ENCODE measurements at places on chromosomes 1 and 21.

DNA sequence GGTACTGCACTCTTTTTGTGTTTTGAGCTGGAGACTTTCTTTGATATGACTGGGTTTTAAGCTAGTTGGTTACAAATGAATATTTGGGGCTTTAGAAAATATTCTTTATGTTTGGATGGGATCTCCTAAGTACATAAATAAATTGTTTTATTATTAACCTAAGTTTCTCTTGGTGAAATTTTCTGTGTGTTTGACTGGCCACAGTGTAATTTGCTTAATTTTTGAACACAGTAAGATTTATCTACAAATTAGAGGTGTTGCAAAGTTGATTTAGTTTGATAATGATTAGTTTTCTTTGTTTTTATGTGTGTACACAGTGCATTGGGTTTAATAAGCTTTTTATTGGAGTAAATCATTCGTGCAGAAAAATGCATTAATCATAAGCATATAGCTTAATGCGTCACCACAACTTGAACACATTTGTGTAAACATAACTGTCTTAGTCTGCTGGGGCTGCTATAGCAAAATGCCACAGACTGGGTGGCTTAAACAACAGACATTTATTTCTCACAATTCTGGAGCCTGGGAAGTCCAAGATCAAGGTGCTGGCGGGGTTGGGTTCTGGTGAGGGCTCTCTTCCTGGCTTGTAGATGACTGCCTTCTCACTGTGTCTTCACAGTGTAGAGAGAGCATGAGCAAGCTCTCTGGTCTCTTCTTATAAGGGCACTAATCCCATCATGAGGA, 17.4 kb upstream of the SLC6A9 start:
- no peak for DNase-seq

DNA sequence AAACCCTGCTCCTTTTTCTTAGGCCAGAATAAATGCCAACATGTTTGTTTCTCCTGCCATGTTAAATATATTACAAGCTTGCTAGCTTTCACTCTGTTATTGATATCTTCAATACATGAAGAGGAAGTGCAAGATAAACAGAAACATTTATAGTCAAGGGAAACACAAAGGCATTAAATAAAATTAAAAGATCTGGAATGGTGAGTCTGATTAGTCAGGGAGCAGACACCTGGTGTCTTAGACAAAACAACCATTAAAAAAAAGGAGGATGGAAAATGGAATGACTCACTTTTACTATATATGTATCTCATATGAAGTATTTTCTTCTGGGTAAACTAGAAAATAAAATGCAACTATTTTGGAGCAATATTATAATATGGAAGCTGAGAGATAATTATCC, 123.3 kb downstream of the SMYD3 start:
- no peak for DNase-seq

- no peak for DNase-seq
Measured at GRCh38 chr21:31502537-31503143, 156.9 kb upstream of the SOD1 start.

- no peak for DNase-seq
Measured at GRCh38 chr21:35399002-35399530, 350.0 kb upstream of the RUNX1 start.

DNA sequence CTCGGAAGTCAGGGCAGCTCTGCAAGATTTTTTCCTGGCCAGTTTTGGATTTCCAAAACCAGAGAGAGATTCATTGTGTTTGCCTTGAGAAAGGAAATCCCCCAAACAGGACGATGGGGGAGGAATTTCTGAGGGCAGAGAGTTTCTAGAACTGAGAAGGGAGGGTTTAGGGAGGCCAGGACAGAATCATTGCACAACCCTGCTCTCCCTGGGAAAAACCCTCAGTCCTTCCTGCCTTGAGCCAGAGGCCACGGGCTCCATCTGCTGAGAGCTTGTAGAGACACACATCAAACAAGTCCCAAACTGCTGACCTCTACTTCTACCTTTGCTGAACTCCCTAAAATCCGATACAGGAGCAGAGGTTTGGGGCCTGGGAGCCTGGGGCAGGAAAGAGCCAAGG, 99.7 kb downstream of the NMNAT2 start:
- peak; percentile 47 for DNase-seq

- DNase-seq, result no peak
Measured at GRCh38 chr1:99855914-99856450, 5.8 kb downstream of the AGL start.

DNA sequence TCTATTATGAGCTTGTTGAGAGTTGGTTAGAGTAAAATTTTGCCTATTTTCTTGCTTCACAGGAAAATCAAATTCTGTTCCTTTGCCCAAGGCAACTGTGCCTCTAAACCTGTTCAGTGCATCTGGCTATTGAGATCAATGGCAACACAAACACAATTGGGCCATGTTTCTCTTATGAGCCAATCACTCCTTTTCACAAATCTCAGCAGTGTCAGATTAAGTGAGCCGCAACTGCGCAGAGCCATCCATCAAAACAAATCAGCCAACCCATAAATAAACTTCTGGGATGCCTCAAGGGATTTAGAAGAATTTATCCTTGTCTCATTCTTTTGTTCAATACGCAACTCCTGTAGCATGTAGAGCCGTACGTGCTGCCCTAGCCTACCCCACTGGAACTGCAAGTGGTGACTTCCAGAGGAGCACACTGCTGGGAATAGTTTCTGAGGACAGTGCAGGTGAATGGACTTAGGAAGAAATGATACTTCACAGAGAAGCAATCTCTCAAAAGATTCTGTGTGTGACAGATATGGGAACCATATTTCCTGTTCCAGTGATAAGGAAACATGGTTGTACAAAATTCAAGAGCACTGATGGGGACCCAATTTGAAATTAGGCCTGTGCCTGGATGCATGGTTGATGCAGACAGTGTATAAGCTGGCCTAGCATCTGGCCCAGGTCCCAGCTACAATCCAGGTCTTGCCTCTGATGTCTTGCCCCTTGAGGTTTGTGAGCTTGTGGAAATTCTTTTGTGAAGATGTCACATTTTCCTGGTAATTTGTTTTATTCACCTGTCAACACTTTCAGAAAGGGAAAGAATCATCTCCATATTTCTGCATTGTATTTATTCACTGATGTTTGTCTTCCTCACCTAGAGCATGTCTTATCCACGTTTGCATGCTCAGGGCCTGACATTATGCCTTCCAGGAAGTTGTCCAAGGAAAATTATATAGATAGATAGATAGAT, 166.2 kb downstream of the URB2 start:
- DNase-seq, result no peak

- DNase-seq, result peak; percentile 45
Measured at GRCh38 chr1:222618880-222619596, 1.1 kb downstream of the MIA3 start.

GRCh38 chr1:76219366-76219818, 144.8 kb downstream of the ST6GALNAC3 start:
- no peak for DNase-seq

- DNase-seq, result no peak
Measured at GRCh38 chr21:34812504-34813265, 143.9 kb downstream of the CLIC6 start.

- no peak for DNase-seq
Measured at GRCh38 chr1:93344484-93344883, 1.2 kb upstream of the DR1 start.

GRCh38 chr1:77430966-77431690, 149.3 kb downstream of the AK5 start:
- DNase-seq, result no peak

GRCh38 chr1:36124404-36125128, 456 bp downstream of the COL8A2 start:
- DNase-seq, result no peak

DNA sequence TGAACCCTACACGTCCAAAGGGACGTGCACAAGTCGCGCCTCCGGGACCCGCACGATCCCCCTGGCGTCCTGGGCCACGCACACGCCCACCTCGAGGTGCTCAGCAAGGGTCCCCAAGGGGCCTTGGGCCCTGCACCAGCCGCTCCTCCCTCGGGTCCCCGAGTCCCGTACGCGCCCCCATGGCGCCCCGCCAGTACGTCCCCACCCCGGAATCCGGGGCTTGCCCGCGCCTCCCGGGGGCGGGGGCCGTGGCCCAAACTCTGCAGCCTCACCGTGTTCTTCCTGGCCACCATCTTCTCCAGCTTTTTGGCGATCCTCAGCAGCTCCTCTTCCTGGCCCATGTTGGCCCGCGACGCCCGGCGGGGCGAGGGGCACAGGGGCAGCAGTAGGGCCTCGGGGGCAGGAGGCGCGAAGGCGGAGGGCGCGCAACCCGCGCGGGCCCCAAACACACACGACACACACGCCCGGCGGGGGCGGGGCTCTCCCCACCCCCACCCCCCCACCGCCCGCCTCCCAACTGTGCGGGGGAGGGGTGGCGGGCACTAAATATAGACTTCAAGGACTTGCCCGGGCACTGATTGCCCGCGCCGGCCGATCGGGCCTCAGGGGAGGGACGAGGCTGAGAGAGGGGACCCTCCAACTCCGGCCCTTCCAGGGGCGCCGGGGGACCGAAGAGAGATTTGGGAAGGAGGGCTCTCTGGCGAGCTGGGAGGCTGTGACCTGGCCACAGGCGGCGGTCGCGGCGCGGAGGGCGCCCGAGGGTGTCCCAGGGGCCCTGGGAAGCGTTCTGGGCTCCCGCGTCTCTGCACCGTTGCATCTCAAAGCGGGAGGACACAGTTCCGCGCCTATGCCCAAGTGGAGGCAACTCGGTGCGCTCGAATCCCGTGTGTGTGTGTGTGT, at the start of gene TCEA3:
Gene TCEA3 (minus strand): TSS at position 456 of the 900 bp plus-strand sequence. CDS start 115 bp downstream, at position 341.
- peak; percentile 76 for DNase-seq

Data from colonic mucosa (tissue), 4 donors.